ENCODE measurements at places on chromosomes 11 and 22. TPM values are rescaled to one million over a fixed set of nuclear protein-coding genes. Genes with fewer than 3 reads are reported as not detected.

DNA sequence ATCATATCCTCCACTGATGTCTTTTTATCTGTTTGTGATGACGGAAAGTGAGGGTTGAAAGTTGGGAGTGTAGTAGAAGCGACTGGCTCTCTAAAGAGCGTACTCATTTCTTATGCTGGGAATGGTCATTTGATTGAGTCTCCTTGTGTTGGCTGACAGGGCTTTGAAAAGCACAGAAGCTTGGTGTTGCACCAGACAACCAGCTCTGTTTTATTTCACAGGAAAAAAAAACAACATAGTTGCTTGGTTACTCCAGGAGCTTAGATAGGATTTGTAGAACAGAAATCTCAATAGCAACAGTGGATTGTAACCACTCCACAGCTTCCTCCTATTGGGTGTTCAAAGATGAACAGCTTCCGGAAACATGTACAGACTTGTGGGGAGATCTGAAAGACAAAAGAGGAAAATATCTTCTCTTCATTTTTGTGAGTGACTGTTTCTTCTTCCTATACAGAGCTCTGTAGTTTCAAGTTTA is 2.7 kb downstream of the RBM14 start:
- DNase-seq: no peak

GRCh38 chr22:31102441-31103081 is 4.8 kb downstream of the SELENOM start:
- no peak for DNase-seq

- no peak for DNase-seq
Measured at GRCh38 chr22:21449531-21450319, 17.5 kb upstream of the TMEM191C start.

FSHB gene
- not detected for total RNA-seq

DNA sequence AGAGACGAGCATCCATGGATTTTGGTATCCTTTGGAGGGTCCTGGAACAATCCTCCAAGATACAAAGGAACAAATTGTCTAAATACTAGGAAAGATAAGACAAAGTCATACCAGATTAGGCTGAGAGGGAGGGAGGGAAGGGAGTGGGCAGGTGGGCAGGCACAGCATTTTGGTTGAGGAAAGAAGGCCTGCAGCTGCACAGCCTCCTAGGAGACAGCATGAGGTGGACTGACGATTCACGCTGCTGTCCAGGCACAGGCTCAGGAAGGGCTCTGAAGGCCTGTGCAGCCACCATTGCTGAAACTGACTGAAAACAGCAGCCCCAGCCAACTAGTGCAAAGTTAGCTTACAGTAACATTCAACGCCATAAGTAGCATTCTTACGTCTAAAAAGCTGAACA is 64.7 kb downstream of the PACSIN2 start:
- DNase-seq: no peak

LRRC75B gene
- total RNA-seq: 24.6 TPM

GRCh38 chr11:2834503-2835273 is 50.9 kb downstream of the CDKN1C start:
- no peak for DNase-seq

DNA sequence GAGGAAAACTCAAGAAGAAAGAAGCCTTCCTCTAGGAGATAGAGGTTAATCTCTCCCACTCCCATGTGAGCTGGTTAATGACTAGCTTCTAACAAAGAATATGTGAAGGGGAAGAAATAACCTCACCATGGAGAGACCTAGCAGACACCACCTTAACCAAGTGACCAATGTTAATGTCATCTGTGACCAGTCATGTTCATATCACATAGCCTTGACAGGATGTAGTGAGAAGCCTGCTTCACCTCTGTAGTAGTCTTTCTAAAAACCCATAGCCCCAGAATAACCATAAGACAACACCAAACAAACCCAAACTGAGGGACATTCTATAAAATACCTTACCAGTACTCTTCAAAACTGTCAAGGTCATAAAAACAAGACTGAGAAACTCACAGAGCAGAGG is 21.5 kb upstream of the POU2AF1 start:
- no peak for DNase-seq

DNA sequence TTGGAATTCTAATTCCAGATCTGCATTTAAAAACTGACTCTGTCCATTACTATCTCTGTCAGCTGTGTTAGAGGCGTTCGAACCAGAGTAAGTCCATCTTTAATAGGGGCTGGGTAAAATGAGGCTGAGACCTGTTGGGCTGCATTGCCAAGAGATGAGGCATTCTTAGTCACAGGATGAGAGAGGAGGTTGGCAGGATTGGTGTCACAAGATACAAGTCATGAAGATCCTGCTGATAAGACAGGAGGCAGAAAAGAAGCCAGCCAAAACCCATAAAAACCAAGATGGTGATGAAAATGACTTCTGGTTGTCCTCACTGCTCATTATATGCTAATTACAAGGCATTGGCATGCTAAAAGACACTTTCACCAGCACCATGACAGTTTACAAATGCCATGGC is 356.3 kb upstream of the ISX start:
- DNase-seq: no peak

RIMBP3B gene
- total RNA-seq: 0.65 TPM

DNA sequence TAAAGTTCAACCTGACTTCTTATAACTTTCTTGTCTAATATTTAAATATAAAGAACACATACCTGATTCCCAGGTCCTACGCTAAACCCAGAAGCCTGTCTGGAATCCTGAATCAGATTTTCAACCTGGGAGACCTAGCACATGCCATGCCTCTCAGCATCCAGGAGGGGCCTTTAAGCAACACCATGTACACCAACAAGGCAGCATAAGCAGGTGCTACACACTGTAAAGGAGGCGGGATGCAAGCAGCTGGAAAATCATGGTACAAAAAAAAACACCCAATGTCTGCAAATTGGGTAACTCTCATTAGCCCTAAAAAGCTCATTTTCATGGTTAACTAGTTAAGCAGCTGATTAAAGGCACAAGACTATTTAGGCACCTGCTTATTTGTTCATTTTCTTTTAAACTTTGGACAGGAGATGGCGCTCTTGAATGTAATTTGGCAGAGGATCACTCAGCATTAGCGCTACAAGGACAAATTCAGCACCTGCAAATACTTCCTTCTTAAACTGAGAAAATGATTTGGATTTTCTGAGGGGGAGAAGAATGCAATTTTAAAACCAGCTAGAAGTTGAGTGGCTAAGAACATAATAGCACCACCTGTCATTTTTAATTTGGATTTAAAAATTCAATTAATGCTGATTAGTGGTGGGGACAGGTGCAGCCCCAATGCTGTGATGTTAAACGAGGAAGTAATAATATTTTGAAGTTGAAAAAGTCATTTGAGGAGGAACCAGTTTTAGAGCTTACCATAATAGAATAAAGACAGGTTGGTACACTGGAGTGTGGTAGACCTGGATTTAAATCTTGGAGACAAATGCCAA is 104.0 kb downstream of the FAR1 start:
- no peak for DNase-seq

FGF19 gene
- not detected for total RNA-seq

MAP6 gene
- total RNA-seq: 6.0 TPM

DNA sequence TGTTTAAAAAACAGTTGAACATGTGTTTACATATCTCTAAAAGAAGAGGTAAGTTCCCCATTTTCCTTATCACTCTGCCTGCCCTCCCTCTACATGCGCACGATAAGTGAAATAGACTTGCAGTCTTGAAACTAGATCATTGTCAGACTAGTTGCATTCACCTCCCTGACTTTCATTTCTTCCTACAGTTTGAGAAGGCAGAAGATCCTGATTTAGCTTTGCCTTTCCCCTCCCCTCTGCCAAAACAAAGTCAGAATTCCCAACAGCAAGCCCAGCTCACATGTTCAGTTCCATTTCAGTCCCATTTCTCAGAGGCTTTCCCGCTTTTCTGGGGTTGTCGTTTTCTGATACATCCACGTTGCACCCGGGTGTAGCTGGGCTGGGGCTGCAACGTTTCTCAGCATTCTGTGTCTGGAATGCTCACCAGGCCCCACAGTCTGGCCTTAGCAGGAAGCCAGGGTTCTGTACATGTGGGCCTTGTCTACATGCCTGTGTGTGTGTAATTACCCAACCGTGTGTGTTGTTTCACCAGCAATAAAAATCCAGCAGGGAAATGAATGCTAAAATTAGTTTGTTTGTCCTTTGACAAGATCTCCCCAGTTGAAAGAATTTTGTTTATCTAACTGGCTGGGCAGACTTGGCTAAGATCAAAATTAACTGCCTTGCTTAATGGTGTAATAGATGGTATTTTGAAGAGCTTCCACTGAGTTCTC is 179.2 kb downstream of the DBX1 start:
- DNase-seq: no peak

OLFML1 gene
- total RNA-seq: not detected

DNA sequence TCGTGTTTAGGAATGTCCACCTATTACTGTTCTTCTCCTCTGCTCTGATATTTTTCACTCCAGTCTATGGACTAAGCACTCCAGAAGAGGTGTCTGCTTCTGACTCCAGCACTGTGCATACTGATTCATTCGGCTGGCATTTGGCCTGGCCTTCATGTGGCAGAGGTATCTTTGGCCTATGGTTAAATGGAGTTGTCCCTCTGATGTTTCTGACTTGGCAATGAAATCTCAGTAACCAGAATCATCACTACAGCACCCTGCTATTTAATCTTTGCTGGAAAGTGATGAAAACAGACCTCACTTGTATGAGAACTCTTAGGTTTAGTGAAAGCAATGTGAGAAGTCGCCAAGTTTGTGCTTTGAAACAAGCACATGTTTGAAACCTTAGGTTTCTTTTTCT is 155.2 kb downstream of the MAML2 start:
- DNase-seq: no peak

UBQLNL gene
- total RNA-seq: 0.79 TPM

DNA sequence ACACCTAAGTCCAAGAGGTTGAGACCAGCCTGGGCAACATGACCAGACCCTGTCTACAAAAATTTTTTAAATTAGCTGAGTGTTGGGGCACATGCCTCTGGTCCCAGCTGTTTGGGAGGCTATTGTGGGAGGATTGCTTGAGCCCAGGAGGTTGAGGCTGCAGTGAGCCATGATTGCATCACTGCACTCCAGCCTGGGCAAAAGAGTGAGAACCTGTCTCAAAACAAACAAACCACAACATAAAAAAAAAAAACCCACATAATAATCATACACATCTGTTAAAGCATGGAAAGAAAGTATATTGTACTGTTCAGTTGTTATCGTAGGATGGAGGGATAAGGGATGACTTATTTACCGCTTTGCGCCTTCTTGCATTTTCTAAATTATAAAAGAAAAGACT is 35.9 kb upstream of the GRK2 start:
- no peak for DNase-seq

OR51S1 gene
- not detected for total RNA-seq

CTSC gene
- 70.2 TPM for total RNA-seq

DNA sequence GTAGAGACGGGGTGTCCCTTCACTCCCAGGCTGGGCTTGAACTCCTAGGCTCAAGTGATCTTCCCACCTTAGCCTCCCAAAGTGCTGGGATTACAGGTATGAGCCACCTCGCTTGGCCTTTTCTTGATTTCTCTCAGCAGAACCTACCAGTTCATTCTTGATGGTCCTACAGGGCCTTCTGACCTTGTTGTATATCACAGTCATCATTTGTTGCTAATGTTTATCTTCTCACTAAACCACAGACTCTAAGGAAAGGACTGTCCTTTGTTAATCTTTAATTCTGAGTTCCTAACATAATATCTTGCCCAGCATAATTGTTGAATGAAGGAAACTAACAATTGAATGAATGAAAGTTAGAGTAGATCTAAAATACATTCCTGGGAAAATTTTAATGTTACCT is 22.0 kb upstream of the ZC3H12C start:
- DNase-seq: no peak

- no peak for DNase-seq
Measured at GRCh38 chr11:37320921-37321320, 722.9 kb upstream of the RAG2 start.

- DNase-seq: no peak
Measured at GRCh38 chr11:133659538-133660201, 127.4 kb upstream of the OPCML start.

DNA sequence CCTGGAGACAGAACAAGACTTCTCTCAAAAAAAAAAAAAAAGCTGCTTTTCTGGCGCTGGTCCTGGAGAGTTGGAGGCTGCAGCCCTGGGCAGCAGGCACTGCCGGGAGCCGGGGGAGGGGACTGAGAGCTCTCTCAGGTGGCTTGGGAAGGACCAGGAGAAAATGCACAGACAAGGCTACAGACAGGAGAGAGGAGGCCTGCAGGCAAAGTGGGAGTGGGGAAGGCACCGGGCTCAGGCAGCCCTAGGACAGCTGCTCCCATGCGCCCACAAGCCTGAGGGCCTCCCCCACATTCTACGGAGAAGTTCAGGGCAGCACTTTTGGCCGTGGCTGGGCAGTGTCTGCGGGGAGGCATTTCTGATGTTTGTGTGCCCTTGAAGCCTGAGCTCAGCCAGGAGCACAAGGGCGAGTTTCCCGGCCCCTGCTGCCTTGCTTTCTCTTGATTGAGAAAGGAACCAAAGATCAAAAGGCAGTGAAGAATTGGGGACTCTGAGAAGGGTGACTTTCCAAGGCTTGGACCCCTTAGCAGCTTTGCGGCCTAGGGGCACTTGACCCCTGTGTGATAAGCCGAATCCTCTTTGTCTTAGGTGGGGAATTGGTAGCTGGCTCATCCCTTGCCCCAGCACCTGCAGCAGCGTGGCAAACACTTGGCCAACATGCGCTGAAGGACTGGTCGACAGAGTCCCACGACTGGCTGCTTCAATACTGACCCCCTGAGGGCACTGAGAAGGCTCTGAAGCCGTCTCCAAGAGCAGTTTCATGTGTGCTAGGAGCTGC is 35.3 kb downstream of the PPM1F start:
- DNase-seq: no peak

DNA sequence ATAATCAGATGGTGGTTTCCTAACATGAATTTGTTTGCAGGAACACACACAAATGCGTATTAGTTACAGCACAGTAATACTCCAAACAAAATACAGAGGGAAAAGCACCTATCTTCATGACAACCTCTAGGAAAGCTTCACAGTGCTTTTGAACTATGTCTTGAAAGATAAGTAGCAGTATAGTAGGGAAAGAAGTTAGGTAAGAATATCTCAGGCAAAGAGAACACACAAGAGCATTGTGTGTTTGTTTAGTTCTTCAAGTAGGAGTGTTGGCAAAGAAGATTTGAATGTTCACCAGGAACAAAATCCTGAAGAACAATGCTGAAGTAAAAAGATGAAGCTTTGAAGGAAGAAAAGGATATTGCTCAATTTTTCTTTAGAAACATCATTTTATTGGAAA is 54.1 kb downstream of the ANO5 start:
- DNase-seq: no peak

KCNJ1 gene
- not detected for total RNA-seq

DNA sequence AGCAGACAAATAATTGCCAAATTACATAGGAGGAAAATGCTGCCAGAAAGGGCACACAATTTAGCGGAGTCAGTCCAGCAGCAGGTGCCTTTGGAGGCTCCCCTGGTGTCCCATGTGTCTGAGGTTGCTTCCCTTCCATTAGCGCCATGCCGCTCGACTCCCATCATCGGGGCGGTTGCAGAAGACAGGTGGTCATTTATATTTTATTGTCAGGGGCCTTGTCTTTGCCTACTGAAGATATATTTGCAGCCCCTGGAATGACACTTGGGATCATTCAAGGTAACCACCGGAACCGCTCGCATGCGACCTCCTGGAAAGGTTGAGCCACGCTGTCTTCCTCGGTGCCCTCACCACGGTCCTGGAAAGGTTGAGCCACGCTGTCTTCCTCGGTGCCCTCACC is 298.3 kb downstream of the TBC1D22A start:
- DNase-seq: no peak

PKDREJ gene
- not detected for total RNA-seq

GRCh38 chr11:95486979-95487378 is 256.0 kb upstream of the SESN3 start:
- no peak for DNase-seq

GRCh38 chr11:104151404-104152204 is 12.3 kb downstream of the PDGFD start:
- DNase-seq: no peak

OR4C3 gene
- not detected for total RNA-seq

- DNase-seq: no peak
Measured at GRCh38 chr11:132242632-132243031, 872.2 kb downstream of the NTM start.

Data from progenitor cell of endocrine pancreas (in vitro differentiated cells).